ENCODE measurements at places on chromosomes 16 and 17.

DNA sequence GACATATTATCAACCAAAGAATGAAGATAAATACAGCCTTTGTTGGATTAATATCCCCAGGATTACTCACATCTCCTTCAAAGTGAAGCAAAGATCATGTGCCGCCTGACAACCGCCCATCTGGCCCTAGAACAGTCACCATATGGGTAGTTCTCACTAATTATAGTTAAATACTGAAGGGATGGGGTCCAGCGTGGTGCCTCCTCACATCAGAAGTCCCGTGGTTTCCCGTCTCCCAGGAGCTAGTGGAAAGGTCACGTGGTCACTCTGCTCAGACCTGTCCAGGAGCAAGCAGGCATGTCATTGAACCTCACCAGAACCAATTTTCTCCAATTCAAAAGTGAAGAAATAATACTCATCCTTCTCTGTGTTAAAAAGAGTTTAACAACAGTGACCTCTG, 434.5 kb downstream of the SHISA9 start:
- DNase-seq, result no peak

DNA sequence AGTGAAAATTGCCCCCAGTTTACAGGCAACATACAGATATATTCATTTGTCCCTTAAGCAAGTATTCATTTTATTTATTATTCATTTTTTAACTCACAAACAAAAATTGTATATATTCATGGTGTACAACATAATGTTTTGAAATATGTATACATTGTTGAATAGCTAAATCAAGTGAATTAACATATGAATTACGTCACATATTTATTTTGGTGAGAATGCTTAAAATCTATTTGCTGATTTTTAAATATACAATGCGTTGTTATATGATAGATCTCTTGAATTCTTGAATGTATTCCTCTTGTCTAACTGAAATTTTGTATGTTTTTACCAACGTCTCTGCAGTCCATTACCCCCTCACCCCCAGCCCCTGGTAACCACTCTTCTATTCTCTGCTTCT, 63.4 kb upstream of the CDH13 start:
- no peak for DNase-seq

DNA sequence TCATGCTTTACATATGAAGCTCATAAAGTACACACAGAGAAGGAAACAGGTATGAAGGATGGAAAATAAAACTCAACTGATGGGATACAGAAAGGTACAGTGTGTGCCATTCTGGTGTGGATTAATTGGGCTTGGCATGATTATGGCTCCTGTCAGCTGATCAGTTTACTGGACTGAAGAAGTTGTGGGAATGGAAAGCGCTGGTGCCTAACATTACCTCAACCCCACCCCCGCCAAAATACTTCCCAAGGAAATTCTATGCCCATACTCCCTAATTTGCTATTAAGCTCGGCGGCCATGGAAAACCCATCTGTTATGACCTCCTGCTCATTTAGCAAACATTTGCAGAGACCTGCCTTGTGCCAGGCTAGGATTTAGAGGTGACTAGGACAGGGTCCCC, 16.6 kb upstream of the PMFBP1 start:
- DNase-seq, result no peak

DNA sequence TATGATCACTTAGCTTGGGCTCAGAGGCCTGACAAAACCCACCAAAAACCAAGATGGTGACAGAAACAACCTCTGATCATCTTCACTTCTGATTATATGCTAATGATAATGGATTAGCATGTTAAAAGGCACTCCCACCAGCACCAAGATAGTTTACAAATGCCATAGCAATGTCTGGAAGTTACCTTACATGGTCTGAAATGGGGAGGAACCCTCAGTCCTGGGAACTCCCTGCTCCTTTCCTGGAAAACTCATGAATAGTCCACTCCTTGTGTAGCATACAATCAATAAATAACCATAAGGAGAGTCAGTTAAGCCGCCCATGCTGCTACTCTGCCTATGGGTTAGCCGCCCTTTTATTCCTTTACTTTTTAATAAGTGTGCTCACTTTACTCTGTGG, 120.0 kb upstream of the HS3ST4 start:
- no peak for DNase-seq

- no peak for DNase-seq
Measured at GRCh38 chr16:21072976-21073375, 77.7 kb downstream of the DNAH3 start.

GRCh38 chr16:4522051-4522581, 16.5 kb downstream of the CDIP1 start:
- DNase-seq, result no peak

DNA sequence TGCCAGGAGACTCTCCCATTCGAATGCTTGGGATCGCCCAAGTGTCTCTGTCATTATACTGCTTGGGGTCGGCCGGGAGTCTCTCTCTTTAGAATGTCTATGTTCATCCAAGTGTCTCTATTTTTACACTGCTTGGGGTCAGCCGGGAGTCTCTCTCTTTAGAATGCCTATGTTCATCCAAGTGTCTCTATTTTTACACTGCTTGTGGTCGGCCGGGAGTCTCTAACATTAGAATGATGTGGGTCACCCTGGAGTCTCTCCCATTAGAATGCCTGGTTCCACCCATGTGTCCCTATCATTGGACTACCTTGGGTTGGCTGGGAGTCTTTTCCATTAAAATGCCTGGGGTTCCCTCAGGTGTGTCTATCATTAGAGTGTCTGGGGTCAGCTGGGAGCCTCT, 2230.4 kb downstream of the TP53TG3F start:
- no peak for DNase-seq

- peak; percentile 44 for DNase-seq
Measured at GRCh38 chr17:28811651-28812090, 30.9 kb downstream of the FAM222B start.

DNA sequence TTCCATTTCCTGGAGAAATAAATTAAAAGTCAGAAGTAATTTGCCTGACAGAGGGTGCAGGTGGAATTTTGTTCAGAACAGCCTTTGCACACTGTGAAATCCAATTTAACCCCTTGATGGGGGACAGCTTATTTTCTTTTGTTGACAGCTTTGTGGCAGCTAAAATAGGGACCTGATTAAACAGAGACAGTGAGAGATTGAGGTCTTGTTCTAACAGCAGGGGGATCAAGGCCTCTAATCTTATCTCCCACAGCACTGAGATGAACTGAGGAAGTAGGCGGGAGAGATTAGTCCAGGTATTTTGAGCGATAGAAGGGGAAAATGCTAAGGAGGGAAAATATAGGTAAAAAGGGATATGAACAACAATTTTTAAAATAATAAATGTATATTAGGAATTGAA, 1491.4 kb upstream of the GOT2 start:
- DNase-seq, result no peak

DNA sequence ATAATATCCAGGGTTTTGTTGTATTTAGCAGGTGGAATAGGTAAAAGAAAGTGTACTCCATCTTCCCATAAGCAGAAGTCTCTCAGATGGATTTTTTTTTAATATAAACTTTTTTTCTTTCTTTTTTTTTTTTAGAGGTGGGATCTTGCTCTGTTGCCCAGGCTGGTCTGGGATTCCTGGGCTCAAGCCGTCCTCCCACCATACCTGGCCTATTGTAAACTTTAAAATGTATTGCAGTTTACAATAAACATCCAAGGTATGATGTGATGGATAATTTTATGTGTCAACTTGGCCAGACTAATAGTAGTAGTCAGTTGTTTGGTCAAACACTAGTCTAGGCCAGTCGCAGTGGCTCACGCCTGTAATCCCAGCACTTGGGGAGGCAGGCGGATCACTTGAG, 10.8 kb upstream of the GP1BA start:
- DNase-seq, result no peak

DNA sequence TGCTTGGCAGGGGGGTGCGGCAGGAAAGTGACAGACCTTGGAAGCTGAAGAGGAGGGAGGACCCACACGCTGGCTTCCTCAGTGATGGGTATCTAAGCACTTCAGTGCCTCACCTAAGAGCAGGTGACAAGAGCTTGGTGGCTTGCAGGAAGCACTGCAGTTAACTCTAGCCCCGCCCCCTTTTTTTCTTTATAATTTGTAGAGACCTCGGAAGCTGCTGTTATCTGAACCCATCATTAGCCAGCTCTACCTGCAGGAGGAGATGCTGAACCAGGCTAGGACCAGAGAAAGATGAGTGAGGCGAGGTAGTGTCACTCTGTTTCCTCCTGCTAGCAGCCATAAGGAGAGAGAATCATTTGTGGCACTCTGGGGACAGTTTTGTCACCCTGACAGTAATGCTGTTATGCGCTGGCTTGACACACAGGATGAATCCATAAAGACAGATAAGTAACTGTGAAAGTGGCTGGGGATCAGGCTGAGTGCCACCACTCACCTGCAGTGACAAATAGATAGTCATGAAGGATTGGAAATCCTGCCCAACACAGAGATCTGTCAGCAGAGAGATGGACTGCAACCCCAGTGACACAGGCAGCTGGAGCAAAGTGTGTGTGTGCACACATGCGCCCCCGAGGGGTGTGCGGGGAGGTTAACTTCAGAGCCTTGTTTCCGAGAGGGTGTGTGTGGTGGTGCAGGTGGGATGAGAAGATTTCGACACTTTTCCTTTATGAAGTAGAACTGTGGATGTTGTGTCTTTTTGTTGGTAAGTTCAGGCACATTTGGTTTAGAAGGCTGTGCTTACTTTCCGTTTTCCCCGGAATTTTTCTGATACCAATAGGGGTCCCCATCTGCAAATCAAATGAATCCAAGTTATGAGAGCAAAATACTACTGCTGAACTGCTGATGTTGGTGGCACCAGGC, 224.0 kb downstream of the IRX3 start:
- no peak for DNase-seq

GRCh38 chr17:28857905-28858800, 3.3 kb downstream of the ERAL1 start:
- no peak for DNase-seq

- no peak for DNase-seq
Measured at GRCh38 chr16:51097729-51098128, 53.3 kb downstream of the SALL1 start.

DNA sequence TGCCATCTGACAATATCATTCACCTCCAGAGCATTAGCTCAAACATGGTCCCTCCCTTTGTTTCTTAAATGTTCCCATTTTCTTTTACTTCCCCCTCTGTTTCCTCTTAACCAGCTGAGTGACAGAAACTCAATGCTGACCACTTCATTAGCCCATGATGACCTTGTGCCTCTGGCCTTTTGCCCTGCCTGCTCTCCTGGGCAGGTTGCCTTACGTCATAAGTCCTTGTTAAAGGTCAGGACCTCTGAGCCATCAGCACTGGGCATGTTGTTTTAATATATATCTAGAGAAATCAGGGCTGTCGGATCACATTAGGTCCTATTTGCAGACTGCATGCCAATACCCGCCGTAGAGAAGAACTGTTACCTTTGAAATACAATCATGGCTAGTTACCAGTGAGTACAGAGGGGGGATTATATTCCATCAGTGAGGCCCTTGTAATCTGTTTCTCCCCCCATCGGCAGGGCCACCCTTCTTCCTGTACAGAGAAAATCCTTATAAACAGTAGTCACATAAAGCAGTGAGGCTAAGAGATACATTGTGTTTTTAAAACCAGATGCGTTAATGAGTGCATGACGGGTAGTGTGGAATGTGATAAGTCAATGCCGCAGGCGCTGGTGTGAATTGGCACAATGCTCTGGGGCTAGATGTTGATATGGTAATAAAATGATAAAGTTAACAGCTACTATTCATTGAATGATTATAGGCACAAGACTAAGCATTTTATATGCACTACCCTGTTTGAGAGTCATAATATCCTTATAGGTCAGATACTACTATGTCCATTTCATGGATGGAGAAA, 94.3 kb upstream of the ZFHX3 start:
- no peak for DNase-seq

GRCh38 chr17:61689610-61690180, 98.7 kb upstream of the NACA2 start:
- DNase-seq, result no peak

GRCh38 chr16:56758930-56759329, 29.0 kb downstream of the NUP93 start:
- DNase-seq, result no peak

- DNase-seq, result no peak
Measured at GRCh38 chr16:56914896-56915295, 17.0 kb upstream of the HERPUD1 start.

DNA sequence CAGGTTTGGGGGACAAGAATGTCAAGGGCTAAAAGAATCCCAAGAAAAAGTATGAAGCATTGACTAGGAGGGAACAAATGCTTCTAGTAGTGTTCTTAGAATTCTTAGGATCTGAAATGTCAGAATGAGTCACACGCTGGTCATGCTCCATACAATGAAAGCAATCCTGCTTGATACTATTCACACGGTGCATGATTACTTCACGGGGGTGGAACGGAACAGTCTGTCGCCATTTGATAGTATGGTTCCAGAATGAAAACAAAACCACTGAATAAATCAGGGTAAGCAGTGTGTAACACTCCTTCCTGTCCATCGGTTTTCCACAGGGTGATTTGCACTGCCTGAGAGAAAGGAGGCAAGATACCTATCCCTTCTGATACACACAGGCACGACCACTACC, 22.9 kb upstream of the YWHAE start:
- no peak for DNase-seq
